ENCODE measurements at places on chromosomes 1 and 21.

DNA sequence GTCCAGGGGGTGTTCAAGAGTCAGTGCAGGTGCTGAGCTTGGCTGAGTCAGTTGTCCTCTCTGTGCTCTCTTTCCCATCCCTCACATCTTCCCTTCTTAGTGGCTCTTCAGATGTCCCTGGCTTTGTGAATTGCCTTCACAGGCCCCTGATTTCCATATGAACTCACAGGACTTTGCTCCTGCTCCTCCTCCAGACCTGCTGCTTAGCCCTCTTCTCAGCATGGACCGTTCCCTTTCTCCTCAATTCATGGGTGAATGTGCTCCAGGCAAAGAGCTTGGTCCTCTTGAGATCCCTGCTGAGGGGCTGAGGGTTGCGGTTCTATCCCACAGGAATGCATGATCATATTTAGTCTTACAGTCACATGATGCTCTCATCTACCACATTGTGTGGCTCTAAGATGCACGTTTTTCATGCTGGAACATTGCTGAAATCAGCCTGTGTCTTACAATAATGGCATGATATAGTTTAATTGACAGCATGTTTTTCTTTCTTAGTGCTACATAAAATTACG lies 30.5 kb downstream of the CACNA1E start:
- DNase-seq = no peak

- peak; percentile 99 for DNase-seq
These were observed 305.4 kb upstream of the PTBP2 start for GRCh38 chr1:96416111-96416595.

DNA sequence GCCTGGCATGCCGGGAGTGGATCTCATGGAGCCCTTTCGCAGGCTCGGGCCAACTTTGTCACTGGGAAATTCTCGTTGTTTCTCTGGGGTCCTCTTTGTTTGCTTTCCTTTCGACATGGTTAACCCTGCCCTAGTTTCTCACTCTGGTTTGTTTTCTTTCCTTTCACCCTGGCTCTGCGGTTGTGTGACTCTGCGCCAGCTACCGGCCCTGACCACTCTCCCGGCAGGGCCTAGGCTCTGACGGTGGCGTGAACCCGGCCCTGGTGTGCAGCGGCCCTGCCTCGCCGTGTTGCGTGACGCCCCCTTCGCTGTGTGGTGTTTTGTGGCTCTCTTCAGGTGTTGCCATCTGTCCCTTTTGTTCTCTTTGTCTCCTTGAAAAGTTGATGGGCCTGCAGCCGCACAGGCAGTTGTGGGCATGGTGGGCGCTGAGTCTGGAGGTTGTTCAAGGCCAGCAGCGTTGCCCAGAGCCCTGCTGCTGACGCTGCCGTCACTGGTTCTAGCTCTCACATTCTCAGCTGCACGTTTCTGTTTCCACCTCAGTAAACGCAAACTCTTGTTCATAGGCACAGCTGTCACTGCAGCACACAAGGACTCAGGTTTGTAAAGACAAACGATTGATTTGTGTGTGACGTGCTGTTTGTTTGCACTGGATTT lies 64.6 kb upstream of the DIP2A start:
- DNase-seq = no peak

GRCh38 chr1:235818632-235819136 lies 48.0 kb downstream of the LYST start:
- DNase-seq = no peak

GRCh38 chr1:97849345-97850340 lies 71.2 kb downstream of the DPYD start:
- DNase-seq = peak; percentile 66
